Placental pericyte (primary cell): ENCODE measurements at places on chromosomes 7 and 10. TPM values are rescaled to one million over a fixed set of nuclear protein-coding genes. Genes with fewer than 3 reads are reported as not detected.

TNKS2 gene
- total RNA-seq: 41.8 and 51.1 TPM in 2 replicates

MARVELD1 gene
- total RNA-seq: 39.8 and 53.3 TPM in 2 replicates

SLC35G1 gene
- total RNA-seq: 1.8 and 4.0 TPM in 2 replicates

RET gene
- 0.22 and 0.43 TPM in 2 replicates for total RNA-seq

GBX1 gene
- not detected in 2 replicates for total RNA-seq

PPP1R17 gene
- not detected in 2 replicates for total RNA-seq

TDRD1 gene
- 0.44 TPM in 1 of 2 replicates, not detected in the other for total RNA-seq

SPDYE6 gene
- not detected in 2 replicates for total RNA-seq

GTPBP10 gene
- total RNA-seq: 15.9 and 17.7 TPM in 2 replicates

TMEM168 gene
- total RNA-seq: 9.0 and 14.3 TPM in 2 replicates

KIAA1549 gene
- 2.4 and 3.3 TPM in 2 replicates for total RNA-seq

ATP6V1F gene
- 76.0 and 77.0 TPM in 2 replicates for total RNA-seq

NAT16 gene
- total RNA-seq: not detected in 2 replicates

VENTX gene
- not detected in 2 replicates for total RNA-seq

PDCD11 gene
- 44.2 and 62.6 TPM in 2 replicates for total RNA-seq

A1CF gene
- total RNA-seq: not detected in 2 replicates

NODAL gene
- total RNA-seq: not detected in 2 replicates

FZD8 gene
- total RNA-seq: 16.6 and 151 TPM in 2 replicates

SORCS3 gene
- not detected in 2 replicates for total RNA-seq

EEPD1 gene
- 3.1 and 4.0 TPM in 2 replicates for total RNA-seq

OR2A42 gene
- total RNA-seq: not detected in 2 replicates

DKK1 gene
- 65.2 and 101 TPM in 2 replicates for total RNA-seq

HOXA13 gene
- 4.0 and 6.8 TPM in 2 replicates for total RNA-seq

TAS2R4 gene
- 0.86 and 0.88 TPM in 2 replicates for total RNA-seq

SUN3 gene
- not detected in 2 replicates for total RNA-seq
